ENCODE measurements at places on chromosomes 4 and X.

DNA sequence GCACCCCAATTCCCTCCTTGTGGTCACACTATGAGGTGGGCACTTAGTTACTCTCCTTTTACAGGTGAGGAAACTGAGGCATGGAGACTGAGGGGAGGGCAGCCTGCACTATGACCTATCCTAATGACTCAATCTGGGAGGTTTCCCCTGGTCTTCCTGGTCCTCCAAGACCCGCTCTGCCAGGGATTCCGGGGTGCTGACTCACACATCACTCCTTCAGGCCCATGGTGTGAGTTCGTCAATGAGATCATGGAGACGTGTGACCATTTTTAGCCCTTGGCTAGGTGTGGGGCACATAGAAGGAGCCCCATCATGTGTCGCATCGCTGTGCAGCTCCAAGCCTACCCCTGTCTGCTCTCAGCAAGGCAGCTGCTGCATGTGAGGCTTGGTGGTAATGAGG lies 32.4 kb upstream of the BCOR start:
- DNase-seq: no peak

DNA sequence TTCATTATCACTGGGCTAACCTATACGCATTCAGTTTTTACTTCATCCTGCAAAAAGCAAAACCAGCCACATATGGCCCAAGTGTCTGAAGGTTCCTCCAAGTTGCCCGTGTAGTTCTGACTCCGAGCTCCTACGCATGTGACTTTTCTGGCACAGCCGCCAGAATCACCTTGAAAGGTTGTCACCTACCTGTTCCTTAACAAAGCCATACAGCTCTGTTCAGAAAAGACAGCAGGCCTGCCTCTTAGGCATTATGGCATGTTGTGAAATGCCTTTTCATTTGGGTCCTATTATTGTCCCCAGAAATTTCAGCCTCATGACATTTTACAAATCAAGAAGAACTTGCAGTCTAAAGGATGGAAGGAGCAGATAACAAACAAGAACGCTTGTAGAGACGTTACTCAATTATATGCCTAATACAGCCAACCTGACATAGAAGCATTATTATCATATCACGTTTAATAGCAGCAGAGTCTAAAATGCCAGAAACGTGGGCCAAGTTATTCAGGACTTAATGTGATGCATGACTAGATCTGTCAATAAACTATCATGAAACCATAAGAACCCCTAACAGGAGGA lies 118.5 kb downstream of the RBM47 start:
- DNase-seq: no peak

- no peak for DNase-seq
These were observed 71.1 kb downstream of the CLOCK start for GRCh38 chr4:55475394-55476243.

- no peak for DNase-seq
These were observed 81.8 kb upstream of the JADE1 start for GRCh38 chr4:128727658-128728057.

- no peak for DNase-seq
These were observed 25.1 kb upstream of the SETD7 start for GRCh38 chr4:139581096-139581495.

- no peak for DNase-seq
These were observed 16.8 kb downstream of the DCX start for GRCh38 chrX:111395149-111395548.

DNA sequence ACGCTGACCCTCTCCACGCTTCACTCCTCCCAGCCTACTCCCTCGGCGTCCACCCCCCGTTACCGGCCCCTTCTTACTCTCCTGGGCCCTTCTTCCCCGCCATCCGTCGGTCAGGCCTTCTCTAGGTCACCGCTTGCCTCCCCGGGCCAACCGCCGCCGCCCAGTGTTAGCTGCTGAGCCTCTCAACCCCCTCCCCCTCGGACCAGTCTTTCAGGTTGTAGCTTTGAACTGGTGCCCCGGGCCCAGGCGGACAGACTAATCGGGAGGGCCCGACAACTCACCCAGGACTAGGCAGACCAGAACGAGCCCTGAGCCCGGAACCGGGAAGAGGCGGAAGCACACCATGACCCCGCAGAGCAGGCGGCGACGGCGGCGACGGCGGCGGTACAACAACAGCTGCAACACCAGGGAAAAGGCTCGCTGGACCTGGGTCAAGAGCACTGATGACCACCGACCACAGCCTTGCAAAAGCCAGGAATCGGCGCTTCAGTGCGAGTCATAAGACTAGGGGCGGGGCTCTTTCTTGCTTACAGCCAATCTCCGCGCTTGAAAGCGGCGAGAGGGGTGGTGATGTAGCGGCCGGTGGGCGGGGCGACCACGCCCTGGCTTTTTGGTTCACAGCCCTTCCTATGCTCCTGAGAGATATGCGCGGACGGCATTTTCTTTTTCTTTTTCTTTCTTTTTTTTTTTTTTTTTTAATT lies at the start of gene LAMP2:
LAMP2 (minus strand) TSS at position 472 of the 701 bp plus-strand sequence; CDS start at position 345, 127 bp downstream.
- DNase-seq: peak; percentile 61

DNA sequence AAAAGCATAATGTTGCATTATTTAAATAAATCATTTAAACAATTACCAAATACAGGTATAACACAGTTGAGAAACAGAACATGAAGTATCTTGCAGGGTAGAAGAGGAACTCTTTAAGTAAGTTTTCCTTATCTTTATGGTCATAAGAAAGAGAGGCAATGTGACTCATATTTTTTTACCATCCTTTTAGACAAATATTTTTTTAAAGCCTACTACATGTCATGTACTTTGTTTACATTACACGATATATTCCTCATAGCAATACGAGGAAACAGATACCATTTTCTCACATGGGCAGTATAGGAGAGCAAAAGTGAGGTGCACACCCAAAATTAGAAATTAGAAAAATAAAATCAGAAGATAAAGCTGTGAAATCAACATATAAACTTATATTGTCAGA lies 49.3 kb upstream of the EPHA5 start:
- no peak for DNase-seq

All from effector memory CD4-positive, alpha-beta T cell (primary cell).